CD4-positive, alpha-beta memory T cell (primary cell): ENCODE measurements at places on chromosomes 2 and 18. TPM values are rescaled to one million over a fixed set of nuclear protein-coding genes. Genes with fewer than 3 reads are reported as not detected.

The HK2 gene
- polyA plus RNA-seq, result 1.7 TPM

GRCh38 chr18:63216516-63217311 is 102.9 kb downstream of the BCL2 start:
- peak overlapping the region; percentile 55 for H3K27ac ChIP-seq
- DNase-seq, result peak; percentile 50
- H3K4me3 ChIP-seq, result no peak overlapping the region
- H3K4me1 ChIP-seq, result peaks cover 88% of the 10 kb centered on the region

The USP34 gene
- polyA plus RNA-seq, result 26.7 TPM

The GNLY gene
- 32.2 TPM for polyA plus RNA-seq

The LRRC30 gene
- polyA plus RNA-seq, result not detected
